AG08395 (cell line): ENCODE measurements at places on chromosomes 1 and 21.

DNA sequence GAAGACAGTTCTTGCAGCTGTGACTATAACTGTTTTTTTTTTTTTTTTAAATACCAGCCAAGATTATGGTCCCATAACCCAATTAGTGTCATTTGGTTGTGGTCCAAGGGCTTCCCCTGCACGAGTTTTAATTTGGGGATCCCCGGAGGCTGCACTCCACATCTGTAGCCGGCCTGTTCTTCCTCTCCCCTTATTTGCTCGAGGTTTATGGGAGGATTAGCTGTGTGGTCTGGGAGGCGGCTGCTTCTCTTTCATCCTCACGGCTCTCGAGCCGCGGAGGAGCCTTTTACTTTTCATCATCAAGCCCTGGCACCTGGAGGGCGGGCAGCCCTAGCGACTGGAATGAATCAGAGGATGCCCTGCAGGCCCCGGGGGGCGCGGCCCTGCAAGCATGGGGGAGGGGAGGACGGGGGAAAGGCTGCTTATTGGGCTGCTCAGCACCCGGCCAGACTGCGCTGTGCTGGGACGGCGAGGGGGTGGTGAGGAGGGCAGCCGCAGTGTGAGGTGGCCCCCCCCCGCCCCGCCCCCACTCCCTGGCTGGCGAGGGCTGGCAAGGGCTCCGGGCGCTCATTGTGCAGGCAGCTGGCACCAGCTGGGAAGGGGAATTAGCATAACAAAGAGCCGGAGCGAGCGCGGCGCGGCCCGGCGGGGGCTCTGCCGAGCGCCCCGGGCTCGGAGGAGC, 18.5 kb downstream of the SERTAD4 start:
- no peak for DNase-seq

DNA sequence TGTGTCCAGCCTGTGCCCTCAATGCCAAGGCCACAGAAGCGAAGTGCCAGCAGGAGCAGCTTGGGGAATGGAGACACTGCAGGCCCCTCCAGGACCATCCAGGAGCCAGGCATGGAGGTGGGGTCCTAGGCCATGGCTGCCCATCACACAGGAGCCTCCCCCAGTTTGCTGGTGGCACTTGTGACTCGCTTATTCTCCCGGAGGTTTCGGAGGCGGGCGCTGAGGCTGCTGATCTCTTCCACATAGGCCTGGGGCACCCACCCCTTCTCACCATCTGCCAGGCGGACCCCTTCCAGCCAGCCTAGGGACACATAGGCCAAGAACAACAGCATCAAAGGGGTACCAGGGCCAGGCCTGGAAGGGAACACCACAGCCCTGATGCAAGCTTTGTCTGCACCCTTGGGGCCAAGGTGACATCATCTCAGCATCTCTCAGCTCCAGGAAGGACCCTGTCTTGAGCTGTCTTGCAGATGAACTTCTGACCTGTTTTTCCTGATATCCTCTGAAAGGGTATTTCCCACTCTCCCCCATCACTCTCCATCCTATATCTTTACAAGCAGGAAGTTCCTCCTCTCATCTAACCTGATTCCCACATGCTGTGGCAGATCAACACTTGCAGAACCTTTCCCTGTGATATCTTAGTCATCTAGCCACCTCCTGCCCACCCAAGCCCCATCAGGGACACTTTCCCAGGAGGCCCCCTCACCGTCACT, 13.9 kb downstream of the ARHGEF19 start:
- DNase-seq, result no peak

GRCh38 chr1:39488793-39489566, 2.5 kb upstream of the BMP8A start:
- no peak for DNase-seq

- DNase-seq, result no peak
Measured at GRCh38 chr21:37455504-37455911, 88.9 kb downstream of the DYRK1A start.

- no peak for DNase-seq
Measured at GRCh38 chr1:78060857-78061563, 15.2 kb downstream of the GIPC2 start.
